ENCODE measurements at places on chromosomes 1 and 21.
A peak's percentile ranks its signal among the peaks of the same experiment; 100 is the strongest.

DNA sequence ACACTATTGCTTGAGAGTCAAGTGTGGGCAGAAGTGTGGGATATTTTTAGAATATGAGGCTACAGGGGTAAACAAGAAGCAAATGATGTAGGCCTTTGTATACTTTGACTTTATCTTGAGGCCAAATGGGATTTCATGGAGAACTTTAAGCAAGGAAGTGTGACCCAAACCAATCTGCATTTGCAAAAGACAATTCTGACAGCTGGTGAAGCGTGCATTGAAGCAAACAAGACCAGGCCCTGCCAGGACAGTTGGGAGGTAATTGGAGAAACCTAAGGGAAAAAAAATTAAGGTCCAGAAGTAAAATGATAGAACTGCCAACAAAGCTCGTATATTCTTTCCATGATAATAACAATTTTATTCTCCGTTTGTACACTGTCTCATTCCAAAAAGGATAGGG, 168.3 kb downstream of the TM2D1 start:
- no peak for DNase-seq

GRCh38 chr1:213389061-213389581, 338.1 kb downstream of the RPS6KC1 start:
- no peak for DNase-seq

DNA sequence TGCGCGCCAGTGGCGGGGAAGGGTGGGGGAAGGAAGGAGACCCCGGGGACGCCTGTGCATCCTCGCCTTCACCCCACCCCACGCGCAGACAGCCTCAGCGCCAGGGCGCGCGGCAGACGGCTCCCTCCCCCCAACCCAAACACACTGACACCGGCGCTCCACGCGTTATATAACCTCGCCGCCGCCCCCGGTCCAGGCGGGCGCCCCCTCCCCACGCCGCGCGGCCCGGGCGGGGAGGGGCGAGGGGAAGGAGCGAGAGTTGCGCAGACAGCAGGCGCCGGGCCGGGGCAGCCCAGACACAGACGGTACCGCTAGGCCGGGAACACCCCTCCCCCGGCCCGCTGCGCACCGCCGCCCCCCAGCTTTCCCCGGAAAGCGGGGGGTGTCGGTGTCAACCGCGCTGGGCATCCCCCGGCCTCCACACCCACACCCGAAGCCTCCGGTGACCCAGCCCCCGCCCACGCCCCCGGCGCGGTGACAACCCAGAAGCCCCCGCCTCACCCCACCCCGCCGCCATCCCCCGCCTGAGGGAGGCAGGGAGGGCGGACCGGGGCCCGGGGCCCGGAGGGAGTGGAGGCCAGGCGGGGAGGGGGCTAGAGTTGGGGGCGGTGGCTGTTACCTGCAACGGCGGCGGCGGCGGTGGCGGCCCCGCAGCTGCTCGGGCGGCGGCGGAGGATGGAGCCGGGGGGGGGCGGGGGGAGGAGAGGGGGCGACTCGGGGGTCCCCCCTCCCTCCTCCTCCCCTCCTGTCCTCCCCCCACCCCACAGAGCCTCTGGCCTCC, 432 bp downstream of the AKT3 start:
- peak; percentile 66 for DNase-seq

DNA sequence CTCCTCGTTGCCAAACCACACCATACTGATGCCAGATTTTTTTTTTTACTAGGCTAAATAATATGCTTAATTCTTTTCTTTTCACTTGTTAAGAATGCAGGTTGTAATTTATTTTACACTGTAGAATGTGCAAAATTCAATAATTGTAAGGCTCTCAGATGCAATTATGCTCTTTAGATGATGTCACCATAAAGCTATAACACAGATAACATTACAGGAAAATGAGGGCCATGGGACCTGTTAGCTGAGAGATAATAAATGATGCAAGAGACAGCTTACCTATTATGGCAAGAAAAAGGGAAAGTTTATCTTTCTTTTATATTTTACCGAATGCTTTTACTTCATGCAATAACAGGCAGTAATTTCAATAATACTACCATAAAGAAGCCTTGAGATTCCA, 35.4 kb downstream of the CHRM3 start:
- no peak for DNase-seq

DNA sequence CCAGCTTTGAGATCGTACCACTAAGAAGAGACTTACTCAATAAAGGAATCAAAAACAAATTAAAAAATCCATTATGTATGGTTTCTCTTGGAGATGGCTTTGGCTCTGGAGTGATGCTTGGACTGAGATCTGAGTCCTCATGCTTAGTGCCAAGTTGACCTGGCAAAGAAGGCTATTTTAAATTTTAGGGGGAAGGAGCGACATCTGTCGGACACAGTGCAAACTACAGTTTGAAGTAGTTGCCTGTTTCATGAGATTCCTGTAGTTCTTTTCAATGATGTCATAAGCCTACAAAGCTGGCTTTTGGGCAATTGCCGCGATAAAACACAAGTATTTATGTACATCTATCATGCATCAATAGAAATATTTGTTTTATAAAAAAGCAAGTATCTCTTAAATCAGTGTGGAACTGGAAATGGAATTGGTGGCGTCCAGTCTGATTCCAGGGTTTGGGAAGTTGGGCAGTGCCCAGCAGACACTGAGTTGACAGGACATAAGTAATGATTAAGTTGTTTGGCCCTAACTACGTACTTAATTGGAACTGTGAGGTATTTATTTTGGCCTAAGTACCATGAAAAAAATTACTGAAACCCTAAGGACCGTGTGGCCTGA, 50.0 kb downstream of the TBCE start:
- peak; percentile 67 for DNase-seq

GRCh38 chr1:32798679-32799416, 18.3 kb downstream of the YARS1 start:
- peak; percentile 17 for DNase-seq

DNA sequence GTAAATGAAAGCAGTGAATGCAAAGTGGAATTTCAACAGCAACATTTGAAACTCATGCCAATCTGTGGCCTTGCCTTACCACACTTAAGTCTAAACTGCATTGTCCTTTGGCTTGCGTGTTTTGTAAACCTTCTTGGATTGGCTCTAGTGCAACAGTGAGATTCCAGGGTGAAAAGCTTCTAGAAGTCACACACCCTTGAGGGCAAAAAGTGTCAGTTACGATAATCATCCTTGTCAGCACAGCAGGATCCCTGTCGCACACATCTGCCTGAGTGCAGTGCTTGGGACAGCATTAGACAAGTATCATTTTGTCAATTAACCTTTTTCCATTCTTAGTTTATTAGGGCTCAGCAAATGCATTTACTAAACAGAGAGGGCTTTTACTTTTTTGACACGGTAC, 243.4 kb upstream of the PTBP2 start:
- DNase-seq, result no peak

DNA sequence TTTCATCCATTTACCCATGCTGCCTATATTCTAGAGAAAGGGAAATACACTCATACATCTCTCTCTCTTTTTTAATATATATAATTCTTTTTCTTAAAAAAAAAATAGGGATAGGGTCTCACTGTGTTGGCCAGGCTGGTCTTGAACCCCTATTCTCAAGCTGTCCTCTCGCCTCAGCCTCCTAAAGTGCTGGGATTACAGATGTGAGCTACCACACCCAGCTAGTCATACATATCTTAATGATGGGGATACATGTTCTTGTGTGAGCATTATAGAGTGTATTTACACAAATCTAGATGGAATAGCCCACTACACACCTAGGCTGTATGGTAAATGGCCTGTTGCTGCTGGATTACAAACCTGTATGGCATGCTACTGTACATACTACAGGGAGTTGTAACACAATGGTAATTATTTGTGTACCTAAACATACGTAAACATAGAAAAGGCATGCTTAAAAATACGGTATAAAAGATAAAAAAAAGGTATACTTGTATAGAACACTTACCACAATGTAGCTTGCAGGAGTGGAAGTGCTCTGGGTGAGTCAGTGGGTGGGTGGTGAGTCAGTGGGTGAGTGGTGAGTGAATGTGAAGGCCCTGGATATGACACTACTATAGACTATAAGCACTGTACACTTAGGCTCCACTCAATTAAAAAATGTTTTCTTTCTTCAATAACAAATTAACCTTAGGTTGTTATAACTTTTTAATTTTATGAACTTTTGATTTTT, 72.9 kb downstream of the IVNS1ABP start:
- peak; percentile 71 for DNase-seq

DNA sequence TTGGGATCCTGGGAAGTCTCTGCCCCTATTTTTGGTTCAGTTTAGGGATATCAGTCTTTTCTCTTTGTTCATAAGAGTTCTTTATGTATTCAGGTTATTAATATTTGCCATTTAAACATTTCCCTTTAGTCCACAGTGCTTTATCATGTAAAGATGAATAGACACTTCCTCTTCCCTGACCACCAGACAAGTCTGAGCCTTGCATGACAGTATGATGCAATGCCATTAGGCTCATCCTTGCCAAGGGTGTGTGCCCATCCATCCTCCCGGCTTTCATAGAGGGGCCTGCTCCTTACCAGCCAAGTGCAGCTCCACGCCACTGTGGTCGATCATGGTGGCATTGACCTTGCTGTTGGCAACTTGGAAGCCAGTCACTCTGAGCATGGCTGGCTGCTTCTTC, 52.1 kb downstream of the ZSCAN20 start:
- no peak for DNase-seq

DNA sequence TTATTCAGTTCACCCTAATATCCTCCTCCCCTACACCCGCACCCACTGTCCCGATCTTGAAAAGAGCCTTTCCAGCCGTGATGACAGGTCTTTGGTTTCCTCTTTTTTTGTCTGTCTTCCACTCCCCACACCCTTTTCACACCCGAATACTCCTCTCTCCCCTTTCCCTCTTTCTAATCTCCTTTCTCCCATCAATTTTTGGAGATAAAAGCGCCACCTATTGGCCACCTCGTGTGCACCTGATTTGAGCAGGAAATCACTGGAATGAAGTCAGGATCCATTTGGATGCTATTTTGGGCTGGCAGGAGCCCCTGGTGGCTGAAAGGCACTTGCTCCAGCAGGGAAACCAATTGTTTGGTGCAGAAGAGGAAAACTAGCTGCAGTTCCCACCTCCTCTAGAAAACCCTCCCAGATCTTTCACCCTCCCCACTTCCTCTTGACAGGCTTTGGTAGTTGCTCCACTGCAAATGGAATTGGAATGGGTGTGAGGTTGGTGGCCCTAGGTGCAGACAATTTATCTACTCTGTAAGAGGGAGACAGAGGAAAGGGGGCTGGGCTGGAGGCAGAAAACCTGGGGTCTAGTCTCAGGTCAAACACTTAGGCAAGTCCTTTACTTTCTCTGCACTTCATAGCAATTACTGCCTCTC, 8.4 kb downstream of the FOXE3 start:
- no peak for DNase-seq

GRCh38 chr21:39390212-39390765, 41.4 kb upstream of the HMGN1 start:
- DNase-seq, result no peak

GRCh38 chr1:1048765-1049164, 25.3 kb downstream of the RNF223 start:
- DNase-seq, result no peak

DNA sequence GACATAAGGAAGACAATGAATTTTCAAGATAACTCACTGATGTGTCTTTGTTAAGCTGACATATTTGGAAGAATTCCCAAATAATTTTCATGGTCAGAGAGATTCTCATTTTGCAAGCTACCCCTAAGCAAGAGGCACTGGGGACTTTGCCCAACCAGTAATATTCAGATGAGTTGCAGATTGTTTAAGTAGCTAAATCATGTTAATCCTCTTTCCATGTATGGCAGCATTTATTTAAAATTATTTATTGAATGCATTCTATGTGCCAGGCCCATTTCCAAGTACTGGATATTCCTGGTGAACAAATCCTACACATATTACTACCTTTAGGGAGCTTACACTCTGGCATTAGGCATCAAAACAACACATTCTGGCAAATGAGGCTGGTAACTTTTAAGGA, 56.5 kb upstream of the BACH1 start:
- no peak for DNase-seq

- DNase-seq, result no peak
Observed at GRCh38 chr1:204203206-204203767, 7.0 kb upstream of the KISS1 start.

GRCh38 chr1:34324879-34325440, 148.3 kb downstream of the C1orf94 start:
- DNase-seq, result no peak

DNA sequence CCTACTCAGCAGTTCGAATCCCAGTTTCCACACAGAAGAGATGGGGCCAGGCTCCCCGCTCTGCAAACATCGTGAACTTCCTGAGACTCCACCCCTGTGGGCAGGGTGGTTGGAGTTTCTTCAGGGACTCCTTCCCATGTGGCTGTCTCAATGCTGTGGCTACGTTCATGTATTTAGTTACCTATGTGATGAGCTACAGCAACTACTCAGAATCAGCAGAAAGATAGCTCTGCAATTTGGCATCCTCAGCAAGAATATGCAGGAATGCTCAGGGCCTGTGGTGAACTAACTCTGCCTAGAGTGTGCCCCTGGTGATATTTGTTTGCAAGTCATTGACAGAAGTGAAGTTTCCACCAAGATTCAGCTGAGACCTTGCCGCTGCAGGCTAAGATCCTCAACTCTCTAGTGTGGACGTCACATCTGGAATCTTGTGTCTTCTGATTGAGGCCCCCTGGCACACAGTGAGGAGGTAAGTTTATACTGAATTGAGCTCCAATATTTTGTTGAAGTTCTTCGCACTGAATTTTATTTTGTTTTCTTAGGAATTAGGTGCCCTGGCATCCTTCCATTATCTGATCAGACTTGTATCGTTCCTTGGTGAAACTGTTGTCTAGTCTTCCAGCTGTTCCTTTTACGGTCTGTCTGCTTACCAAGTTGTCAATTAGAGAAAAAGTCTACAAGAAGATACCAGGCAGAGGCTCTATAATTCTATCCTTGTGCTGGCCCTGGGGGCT, 8.2 kb upstream of the GLRX2 start:
- no peak for DNase-seq

GRCh38 chr1:156095906-156096508, 13.7 kb upstream of the MEX3A start:
- peak; percentile 47 for DNase-seq

- no peak for DNase-seq
Observed at GRCh38 chr1:93554883-93555872, 107.3 kb downstream of the FNBP1L start.

Measured in stimulated activated CD4-positive, alpha-beta T cell treated with anti-CD3 and anti-CD28 coated beads, Interleukin-15, amount 100 ng/mL, for 24 hours (primary cell).